ENCODE measurements at places on chromosomes 3 and 15.

DNA sequence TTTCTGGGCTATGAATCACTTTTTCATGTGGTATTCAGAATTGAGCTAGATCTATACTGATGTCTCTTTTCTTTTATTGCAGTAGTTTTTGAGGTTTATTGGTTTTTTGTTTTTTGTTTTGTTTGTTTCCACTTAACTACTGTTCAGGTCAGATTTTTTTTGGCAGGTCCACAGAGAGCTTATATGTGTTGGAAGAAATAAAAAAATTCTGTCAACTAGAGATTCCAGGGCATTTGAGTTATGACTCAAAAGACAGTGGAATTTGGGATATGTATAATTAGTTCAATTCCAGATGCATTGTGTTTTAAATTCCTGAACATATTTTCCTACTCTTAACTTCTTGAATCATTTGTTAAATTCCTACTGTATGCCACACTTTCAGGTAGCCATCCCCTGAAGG is 727.2 kb downstream of the SI start:
- no peak for DNase-seq

GRCh38 chr15:42141246-42141645 is 15.2 kb downstream of the PLA2G4F start:
- DNase-seq, result no peak

GRCh38 chr15:47289656-47290055 is 427.6 kb upstream of the SEMA6D start:
- no peak for DNase-seq

DNA sequence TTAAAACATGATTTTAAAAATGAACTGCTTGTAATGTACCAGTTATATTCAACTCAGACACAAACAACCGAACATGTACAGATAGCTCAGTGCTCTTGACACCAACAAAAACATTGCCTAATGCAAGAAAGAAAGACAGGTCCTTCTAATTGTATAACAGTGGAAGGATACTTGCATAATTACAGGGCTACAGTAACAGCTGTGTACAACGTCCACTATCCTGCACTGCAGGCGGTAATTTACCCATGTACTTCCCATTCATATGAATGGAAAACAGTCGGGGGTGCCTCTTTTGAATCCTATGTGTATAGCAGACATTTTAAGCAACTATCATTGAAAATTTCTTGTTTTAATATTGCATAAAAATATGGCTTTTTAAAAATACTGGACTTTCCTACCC is 41.1 kb upstream of the PLSCR5 start:
- no peak for DNase-seq

GRCh38 chr15:73165844-73166243 is 113.6 kb downstream of the NEO1 start:
- DNase-seq, result no peak

- no peak for DNase-seq
These were observed 20.9 kb downstream of the PLA2G4D start for GRCh38 chr15:42073418-42073817.

DNA sequence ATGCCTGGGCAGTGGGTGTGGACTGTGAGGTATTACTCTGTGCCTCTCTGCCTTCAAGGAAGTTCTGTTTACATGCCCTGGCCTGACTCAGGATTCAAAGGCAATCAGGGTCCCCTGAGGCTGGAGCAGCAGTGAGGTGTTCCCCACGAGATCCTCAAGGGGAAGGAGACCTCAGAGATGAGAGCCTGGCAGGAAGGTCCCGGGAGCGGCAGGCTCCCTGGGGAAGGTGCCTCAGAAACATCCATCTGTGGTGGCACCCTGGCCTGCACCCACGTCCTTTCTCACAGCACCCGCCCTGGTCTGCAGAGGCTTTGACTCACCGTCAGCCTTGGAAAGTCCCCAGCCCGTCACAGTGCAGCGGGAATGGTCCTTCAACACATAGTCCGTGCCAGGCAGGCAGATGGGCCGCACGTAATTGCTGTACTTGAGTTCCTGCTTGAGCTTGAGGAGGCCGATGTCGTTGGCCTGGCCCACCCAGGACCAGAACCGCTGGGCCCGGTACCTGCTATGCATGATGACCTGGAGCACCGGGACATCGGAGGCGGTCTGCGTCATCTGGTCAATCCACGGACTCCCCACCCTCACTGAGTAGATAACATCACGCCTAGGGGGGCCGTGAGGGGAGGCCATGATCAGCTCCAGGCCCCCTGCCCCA is 3.6 kb downstream of the PRSS50 start:
- peak; percentile 40 for DNase-seq

DNA sequence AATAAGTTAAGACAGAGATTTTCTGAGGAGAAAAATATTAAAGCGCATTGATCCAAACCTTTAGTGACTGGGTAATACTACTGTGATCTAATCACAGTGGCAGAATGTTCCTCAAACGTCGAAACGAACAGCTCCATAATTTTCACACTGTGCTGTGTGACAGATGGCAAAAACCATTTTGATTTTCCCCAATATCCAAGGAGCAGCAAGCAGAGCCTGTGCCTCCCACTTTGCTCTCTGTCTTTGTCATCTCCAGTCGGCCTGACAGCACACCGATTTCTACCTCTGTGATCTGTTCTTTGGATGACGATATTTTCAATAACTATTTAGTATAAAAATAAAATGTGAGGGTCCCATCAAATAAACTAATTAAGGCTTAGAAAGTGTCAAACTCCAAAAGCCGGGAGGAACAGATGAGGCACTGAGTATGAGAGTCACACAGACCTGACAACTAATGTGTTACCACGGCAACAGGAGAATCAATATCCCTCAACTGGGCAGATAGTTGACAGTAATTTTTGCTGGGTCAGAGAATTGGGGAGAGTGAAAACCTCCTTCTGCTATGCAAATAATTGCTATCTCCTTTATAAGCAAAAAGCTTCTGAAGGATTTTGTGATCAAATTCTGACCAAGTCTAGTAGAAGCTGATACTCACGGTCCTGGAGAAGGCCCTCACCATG is 489.1 kb upstream of the CFAP20DC start:
- DNase-seq, result no peak

- DNase-seq, result no peak
These were observed 83.5 kb upstream of the LIPC start for GRCh38 chr15:58348095-58348812.

GRCh38 chr3:55476515-55476914 is 10.6 kb downstream of the WNT5A start:
- no peak for DNase-seq

DNA sequence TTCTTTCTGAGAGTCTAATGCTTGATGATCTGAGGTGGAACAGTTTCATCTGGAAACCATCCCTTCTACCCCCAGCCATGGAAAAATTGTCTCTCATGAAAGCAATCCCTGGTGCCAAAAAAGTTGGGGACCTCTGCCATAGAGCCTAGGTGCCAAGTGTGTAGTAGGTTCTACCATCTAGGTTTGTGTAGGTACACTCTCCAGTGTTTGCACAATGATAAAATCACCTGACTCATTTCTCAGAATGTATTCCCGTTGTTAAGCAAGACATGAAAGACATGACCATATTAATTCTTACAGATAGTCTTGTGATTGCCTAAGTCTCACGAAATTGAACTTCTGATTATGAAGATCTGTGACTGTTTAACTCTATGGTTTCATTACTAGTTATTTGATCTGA is 68.6 kb downstream of the KAT2B start:
- no peak for DNase-seq

DNA sequence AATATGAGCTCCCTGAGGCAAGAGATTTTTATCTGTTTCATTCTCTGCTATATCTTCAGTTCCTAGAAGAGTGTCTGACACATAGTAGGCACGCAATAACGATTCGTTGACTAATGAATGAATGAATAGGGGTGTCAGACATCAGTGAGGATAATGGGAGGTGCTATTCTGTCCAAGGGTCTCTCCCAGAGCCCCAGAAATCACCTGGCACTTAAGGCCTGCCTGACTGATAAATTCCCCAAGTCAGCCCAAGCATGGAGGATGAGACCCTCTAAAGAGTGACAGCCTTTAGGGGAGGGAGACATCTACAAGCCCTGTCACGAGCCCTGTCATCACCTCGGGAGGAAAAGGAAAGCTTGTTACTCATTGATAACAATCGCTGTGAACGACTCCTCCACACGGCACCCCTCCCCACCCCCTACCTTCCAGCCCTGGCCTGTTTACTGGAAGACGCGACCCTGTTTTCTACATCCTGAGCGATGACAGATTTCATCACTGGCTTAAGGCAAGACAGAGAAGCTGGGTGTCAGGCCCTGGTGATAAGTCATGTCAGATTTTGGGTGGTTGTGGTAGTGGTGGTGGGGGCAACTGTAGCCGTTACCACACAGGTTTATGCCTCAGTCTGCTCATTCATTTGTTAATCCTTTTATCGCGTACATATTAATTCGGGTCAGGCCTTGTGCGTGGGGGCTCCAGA is 23.1 kb downstream of the BHLHE40 start:
- DNase-seq, result no peak

DNA sequence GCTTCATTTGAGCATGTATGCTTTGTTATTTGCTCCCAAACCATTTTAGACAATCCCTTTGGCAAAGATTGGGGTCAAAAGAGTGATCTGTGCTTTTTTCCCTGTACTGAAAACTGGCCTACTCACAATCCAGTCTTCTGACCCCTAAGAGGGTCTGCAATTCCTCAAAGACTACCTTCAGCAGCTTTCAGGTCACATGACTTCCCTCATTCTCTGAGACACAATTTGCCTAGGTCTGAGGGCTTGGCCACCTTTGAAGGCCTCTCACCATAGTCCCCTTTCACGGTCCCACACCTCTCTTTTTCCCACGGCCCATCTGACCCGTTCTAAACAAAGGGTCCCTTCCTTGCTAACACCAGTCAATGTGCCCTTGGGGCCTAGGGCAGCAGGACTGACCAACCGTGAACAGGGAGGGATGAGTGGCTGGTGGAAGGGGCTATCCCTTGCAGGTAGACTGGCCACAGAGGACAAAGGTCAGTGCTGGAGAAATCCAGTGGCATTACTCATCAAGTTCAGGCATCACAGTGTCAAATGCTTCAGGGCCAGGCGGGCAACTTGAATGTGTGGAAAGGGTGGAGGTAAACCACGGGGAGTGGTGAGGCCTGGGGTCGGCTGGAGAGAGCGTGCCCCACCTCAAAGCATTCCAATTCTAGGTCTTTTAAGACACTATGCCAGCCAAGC is 10.8 kb downstream of the RASL12 start:
- DNase-seq, result no peak

DNA sequence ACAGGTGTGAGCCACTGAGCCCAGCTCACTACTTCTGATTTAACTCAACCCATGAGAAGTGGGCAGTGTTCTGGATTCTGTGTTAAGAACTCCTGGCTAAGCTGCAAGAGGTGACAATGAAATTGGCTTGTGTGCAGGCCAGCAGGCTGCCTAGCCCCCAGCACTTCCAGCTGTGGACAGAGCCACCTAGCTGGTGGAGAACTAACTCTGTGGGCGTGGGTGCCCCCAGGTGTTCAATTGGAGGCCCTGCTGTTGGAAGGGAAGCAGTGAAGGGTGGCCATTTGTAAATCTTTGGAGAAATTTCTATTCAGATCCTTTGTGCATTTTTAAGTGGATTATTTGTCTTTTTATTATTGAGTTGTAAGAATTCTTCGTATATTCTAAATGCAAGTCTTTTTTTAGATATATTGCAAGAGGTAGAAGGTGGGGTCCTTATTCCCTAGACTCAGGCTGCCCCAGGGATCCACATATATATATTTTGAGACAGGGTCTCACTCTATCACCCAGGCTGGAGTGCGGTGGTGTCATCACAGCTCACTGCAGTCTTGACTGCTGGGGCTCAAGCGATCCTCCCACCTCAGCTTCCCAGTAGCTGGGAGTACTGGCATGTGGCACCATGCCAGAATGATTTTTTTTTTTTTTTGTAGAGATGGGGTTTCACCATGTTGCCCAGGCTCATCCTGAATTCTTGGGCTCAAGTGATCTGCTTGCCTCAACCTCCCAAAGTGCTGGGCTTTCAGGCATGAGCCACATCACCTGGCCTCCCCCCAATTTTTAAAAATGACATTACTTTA is 7.2 kb upstream of the SCAMP5 start:
- DNase-seq, result no peak

GRCh38 chr3:66386011-66386924 is 114.6 kb downstream of the LRIG1 start:
- DNase-seq, result peak; percentile 47

- DNase-seq, result no peak
These were observed 4.9 kb downstream of the TM6SF1 start for GRCh38 chr15:83112233-83112955.

DNA sequence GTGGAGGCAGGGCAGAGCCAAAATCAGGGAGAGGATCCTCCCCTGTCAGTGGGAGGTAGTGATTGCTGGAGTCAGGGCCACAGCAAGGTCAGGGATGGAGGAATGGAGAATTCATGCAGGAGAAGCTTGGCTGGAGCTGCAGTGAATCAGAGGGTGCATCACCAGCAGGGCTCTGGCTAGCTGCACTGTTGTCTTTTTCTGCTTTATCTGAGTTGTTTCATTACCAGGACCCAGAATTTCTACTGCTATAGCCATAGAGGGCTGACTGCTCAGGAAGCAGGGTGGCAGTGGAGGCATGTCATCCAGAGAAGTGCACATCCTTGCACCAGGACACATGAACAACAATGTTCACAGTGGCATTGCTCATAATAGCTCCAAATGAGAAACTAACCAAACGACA is 113.5 kb upstream of the GALNT15 start:
- no peak for DNase-seq

- no peak for DNase-seq
These were observed 35.5 kb downstream of the ATP8B4 start for GRCh38 chr15:50083424-50084025.

- DNase-seq, result no peak
These were observed 19.6 kb upstream of the CHRNB4 start for GRCh38 chr15:78660584-78660983.

DNA sequence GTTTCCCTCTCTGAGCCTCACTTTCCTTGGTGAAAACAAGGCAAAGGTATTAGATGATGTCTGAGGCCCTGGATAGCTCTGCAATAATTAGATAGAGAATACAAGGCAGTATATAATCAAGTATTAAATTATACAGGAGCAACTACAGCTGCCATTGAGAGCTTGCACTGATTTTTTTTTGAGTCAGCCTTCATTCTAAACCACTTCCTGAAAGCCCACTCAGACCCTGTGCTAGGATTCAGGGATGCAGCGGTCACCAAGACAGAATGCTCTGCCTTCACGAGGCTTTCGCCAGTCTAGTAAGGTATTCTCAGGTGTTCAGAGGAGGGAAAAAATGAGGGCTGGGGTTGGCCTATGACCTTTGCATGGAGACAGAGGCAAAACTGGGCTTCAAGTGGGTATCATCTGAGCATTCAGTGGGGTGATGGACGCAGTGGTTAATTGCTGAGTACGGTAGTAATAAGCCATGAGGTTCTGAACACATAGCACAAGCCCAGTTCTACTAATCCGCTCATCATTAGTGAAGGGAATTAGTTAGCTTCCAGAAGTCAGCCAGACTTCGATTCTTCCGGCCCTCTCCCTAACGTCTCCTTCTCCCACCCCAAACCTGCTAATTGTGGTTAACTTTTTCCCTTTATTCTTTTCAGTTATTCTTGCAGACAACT is 3.6 kb downstream of the VGLL4 start:
- DNase-seq, result no peak

GRCh38 chr3:156382458-156383346 is 172.2 kb downstream of the SSR3 start:
- no peak for DNase-seq

DNA sequence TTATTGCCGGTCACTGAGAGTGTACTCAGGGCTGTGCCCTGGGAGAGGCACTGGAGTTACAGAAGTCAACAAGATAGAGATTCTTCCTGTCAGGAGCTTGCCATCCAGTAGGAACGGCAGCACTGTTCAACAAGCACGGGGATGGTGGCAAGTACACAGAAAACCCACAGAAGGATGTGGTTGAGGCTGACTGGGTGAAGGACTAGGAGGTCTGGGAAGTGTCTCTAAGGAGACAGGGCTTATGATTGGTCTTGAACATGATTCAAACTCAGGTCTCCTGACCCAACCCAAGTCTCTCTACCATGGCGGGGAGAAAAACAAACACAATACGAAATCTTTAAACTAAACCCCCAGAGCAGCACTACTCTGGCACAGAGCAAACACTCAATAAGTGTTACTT is 37.6 kb downstream of the ERICH6 start:
- no peak for DNase-seq
